NCI-H446 (cell line): ENCODE measurements at places on chromosomes 13 and 19.
A peak's percentile ranks its signal among the peaks of the same experiment; 100 is the strongest.

GRCh38 chr13:30792285-30793000 is 57.1 kb downstream of the ALOX5AP start:
- DNase-seq = peak; percentile 72

- no peak for DNase-seq
Measured at GRCh38 chr19:5913739-5914357, at the start of gene CAPS. Gene CAPS, plus strand, starts transcription at chr19:5914254. Its CDS starts 153 bp downstream, at chr19:5914407.

GRCh38 chr19:10086591-10087192 is 575 bp downstream of the SHFL start:
- DNase-seq = no peak

GRCh38 chr19:36049080-36049698 is 4.9 kb downstream of the THAP8 start:
- no peak for DNase-seq

DNA sequence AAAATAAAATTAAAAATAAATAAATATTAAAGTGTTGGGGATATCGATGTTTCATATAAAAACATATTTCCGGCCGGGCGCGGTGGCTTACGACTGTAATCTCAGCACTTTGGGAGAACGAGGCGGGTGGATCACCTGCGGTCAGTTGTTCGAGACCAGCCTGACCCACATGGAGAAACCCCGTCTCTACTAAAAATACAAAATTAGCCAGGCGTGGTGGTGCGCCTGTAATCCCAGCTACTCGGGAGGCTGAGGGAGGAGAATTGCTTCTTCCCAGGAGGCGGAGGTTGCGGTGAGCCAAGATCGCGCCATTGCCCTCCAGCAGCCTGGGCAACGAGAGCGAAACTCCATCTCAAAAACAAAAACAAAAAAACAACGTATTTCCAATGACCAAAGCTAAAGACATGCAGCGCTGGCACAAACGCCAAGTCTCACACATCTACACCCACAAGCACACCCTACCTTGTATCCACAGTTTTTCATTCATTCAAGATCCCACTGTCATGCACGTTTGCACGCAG is 907 bp downstream of the ZNF569 start:
- no peak for DNase-seq

DNA sequence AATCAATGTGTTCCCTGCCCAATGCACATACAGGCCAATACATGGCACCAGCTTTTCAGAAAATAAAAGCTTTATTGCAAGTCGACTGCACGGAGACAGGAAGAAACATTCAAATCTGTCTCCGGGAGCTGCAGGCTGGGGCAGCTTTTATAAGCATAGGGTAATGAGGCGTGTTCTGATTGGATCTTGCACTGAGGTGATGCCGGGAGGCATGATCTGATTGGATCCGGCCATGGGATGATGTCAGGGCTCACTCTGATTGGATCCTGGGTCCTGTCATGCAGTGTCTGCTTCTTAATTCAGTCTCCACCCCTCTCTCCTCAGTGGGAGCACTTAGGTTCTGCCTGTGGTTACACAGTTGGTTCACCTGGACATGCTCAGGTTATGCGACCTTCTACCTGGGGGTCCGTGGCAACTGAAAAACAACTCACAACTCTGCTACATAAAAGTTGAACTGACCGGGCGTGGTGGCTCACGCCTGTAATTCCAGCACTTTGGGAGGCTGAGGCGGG is 11.8 kb upstream of the FBN3 start:
- DNase-seq = peak; percentile 40

- DNase-seq = no peak
Measured at GRCh38 chr19:48629599-48630295, 7.4 kb downstream of the DBP start.

GRCh38 chr13:114122591-114123211 is 9.7 kb downstream of the RASA3 start:
- DNase-seq = no peak

DNA sequence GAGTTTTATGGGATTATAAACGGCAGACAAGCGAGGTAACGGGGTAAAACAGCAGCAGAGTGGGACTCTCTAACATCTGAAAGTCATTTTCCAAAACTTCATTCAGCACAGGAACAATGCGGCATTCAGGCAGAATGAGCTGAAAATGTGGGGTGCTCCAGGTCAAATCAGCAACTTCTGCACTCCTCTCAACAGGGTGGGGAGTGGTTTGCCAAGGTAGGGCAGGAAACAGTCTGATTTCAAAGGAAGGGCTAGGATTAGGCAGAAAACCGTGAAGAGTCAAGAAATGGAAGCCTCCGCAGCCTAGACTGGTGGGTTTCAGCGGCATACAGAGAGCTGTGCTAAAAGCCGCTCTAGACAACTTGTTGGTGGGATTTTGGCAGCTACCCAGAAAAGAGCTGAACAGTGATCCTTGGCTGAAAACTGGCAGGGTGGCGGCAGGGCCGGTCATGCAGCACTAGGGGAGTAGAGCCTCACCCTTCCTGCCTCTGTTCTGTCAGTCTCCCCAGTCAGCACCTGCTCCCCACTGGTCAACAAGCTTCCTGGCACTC is 154.2 kb upstream of the KLF12 start:
- peak; percentile 1 for DNase-seq

DNA sequence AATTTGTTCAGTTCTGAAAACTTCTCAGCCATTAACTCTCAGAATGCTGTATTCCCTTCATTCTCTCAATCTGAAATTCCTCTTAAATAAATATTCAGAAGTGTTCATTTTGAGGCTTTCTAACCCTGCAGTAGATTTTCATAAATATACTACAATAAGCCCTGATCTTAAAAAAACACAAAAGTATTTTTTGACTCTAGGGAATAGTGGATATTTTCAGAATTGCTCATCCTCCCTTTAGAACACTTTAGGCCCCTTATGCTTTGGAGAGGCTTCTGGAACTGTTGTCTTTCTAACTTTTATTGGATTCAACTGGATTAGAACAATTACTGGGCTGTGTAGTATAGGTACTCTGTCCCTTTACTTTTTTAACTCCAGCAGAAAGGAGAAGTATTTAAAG is 1662.6 kb upstream of the MIR17HG start:
- no peak for DNase-seq

- DNase-seq = no peak
Measured at GRCh38 chr19:46721269-46722003, 4.5 kb upstream of the PRKD2 start.

- DNase-seq = no peak
Measured at GRCh38 chr19:325173-325936, 19.2 kb downstream of the MIER2 start.

- peak; percentile 5 for DNase-seq
Measured at GRCh38 chr13:94233401-94233800, 246.1 kb downstream of the DCT start.

- DNase-seq = no peak
Measured at GRCh38 chr13:111873676-111874178, 193.2 kb upstream of the SOX1 start.

DNA sequence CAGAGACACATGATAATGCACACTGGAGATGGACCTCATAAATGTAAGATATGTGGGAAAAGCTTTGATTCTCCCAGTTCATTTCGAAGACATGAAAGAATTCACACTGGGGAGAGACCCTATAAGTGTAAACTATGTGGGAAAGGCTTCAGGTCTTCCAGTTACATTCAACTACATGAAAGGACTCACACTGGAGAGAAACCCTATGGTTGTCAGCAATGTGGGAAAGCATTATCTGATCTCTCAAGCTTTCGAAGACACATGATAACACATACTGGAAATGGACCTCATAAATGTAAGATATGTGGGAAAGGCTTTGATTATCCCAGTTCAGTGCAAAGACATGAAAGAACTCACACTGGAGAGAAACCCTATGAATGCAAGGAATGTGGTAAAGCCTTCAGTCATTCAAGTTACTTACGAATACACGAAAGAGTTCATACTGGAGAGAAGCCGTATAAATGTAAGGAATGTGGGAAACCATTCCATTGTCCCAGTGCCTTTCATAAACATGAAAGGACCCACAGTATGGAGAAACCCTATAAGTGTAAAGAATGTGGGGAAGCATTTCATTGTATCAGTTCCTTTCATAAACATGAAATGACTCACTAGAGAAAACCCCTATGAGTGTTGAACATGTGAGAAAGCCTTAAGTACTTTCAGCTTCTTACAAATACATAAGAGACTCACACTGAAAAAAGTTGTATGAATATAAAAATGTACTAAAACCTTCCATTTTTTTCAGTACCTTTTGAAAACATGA is 14.7 kb downstream of the ZNF441 start:
- no peak for DNase-seq

GRCh38 chr19:50223439-50223716 is 20.0 kb downstream of the MYH14 start:
- no peak for DNase-seq

- DNase-seq = no peak
Measured at GRCh38 chr19:56712611-56713276, 41.2 kb upstream of the ZNF835 start.

- DNase-seq = no peak
Measured at GRCh38 chr13:60794751-60795150, 397.7 kb downstream of the TDRD3 start.

DNA sequence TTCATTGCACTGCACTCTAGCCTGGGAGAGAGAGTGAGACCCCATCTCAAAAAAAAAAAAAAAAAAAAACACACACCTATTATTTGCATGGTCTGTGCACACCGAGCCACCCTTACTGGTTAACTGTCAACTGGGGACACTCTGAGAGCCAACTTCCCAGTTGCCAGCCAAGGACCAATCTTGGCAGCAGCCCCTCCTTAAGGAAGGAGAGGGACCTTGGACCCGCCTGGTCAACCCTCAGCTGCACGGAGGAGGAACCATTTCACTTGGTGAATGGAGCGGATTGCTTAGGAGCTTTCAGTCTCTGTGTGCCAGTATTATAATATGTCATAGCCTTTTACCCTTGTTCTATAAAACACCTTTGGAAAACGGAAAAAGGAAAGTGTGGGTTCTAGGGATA is 24.9 kb downstream of the MICOS13 start:
- DNase-seq = no peak

DNA sequence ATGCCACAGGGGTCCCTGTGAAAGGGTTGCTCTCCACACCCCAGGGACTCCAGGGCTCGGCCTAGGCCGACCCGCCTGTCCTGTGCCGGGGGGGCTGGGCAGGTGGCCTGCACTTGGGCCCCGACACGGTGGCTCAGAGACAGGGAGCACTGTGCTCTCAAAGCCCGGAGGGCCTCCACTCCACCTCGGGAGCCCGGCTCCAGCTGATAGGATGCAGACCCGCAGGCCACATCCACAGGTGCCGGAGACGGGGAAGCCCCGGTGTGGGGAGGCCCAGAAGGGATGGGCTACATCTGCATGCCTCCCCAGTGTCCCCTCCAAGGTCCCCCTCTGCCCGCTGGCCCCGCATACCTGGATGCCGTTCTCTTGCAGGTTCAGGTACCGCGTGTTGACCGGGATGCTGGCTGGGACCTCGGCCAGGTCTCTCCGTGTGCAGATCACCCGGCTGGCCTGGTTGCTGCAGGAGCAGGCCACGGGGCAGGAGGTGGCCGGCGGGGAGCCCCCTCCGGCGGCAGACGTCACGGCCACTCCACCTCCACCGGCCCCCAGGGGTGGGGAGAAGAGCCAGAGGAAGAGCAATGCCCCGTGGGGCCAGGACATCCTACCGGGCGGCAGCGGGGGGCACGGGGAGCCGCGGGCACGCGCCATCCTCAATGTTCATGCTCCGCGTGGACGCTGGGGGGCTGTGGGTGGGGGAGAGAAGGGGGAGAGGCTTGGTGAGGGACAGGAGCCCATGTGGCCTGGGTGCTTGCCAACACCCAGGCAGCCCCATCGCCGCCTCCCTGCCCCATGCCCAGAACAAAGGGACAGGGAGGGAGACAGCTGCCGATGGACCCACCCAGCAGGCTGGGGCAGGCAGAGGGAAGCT is 19.8 kb downstream of the LRRC4B start:
- no peak for DNase-seq

DNA sequence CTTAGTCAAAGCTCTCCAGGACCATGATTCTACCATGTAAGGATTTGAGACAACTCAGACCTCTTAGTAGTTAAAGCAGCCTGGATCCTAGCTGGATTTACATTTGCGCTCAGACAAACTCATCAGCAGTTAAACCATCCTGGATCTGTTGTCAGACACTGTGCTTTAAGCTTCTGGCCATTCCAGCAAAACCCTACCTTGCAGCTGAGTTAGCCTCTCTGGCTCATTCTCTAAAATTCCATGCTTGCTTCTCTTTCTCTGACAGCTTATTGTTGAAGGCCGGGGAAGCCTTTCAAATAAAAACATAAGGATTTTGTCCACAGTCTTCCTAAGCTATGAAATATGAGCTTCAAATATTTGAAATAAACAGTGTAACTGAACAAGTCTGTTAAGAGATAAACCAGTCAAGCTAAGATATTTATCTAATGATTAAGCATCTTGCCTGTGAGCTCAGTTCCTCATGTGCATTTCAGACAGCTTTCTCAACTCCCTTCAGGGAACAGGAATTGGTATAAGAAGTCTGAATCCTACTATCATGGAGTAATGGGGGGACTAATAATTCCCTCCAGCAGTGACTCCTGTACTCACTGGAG is 89.3 kb downstream of the SLAIN1 start:
- DNase-seq = no peak

DNA sequence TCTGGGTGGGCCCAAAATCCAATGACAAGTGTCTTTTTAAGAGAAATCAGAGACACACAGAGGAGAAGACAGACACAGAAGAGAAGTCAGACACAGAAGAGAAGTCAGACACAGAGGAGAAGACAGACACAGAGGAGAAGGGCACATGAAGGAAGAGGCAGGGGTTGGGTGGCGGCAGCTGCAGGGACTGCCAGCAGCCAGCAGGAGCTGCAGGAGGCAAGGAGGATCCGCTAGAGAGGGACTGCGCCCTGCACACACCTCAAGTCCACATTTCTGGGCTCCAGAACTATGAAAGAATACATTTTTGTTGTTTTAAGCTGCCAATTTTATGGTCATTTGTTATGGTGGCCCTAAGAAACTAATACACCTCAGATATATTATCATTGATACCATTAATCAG is 140.6 kb downstream of the ZIC5 start:
- DNase-seq = no peak

GRCh38 chr13:97528518-97528917 is 94.5 kb downstream of the RAP2A start:
- no peak for DNase-seq

DNA sequence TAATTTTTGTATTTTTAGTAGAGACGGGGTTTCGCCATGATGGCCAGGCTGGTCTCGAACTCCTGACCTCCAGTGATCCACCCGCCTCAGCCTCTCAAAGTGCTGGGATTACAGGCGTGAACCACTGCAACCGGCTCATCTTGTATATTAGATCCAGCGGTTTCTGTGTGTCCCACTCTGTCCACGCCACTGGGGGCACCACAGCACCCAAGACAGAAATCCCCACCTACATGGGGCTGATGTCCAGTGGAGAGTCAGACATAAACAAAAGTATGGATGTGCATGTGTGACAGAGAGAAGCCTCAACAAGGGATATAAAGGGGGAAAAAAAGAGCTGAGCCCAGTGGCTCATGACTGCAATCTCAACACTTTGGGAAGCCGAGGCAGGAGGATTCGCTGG is 65.8 kb upstream of the ADGRE5 start:
- no peak for DNase-seq
